Articular chondrocyte of knee joint (primary cell): ENCODE measurements at places on chromosomes 11 and 22. TPM values are rescaled to one million over a fixed set of nuclear protein-coding genes. Genes with fewer than 3 reads are reported as not detected.

The RASGRP2 gene
- 0.13 TPM in 1 of 2 replicates, not detected in the other for total RNA-seq

The C11orf58 gene
- total RNA-seq = 170 and 176 TPM in 2 replicates

The SIK3 gene
- total RNA-seq = 31.0 and 34.8 TPM in 2 replicates

The SCO2 gene
- 2.5 TPM in 2 replicates for total RNA-seq

The FOLH1 gene
- total RNA-seq = not detected in 2 replicates

The MMP12 gene
- total RNA-seq = 0.11 and 0.26 TPM in 2 replicates

The UEVLD gene
- total RNA-seq = 29.5 and 32.9 TPM in 2 replicates

The CHST1 gene
- total RNA-seq = 0.13 and 1.4 TPM in 2 replicates

The C11orf97 gene
- not detected in 2 replicates for total RNA-seq

The OR51I1 gene
- 0.22 TPM in 1 of 2 replicates, not detected in the other for total RNA-seq

The MAPK1 gene
- 62.1 and 76.5 TPM in 2 replicates for total RNA-seq

The IGLL5 gene
- total RNA-seq = not detected in 2 replicates

The PLAAT2 gene
- total RNA-seq = not detected in 2 replicates

The ASRGL1 gene
- total RNA-seq = 0.65 and 1.9 TPM in 2 replicates

The KCNK4 gene
- 0.11 TPM in 1 of 2 replicates, not detected in the other for total RNA-seq

The TECTA gene
- total RNA-seq = 0.86 and 1.3 TPM in 2 replicates

The ANO5 gene
- 0.11 TPM in 1 of 2 replicates, not detected in the other for total RNA-seq

The ZBTB44 gene
- 46.9 and 52.4 TPM in 2 replicates for total RNA-seq

The FAM181B gene
- total RNA-seq = under 0.01 TPM in 1 of 2 replicates, not detected in the other

The APLNR gene
- not detected in 2 replicates for total RNA-seq

The TMEM45B gene
- total RNA-seq = not detected in 2 replicates

The MPPED2 gene
- 3.4 and 5.4 TPM in 2 replicates for total RNA-seq

The IGSF9B gene
- total RNA-seq = 7.1 TPM in 2 replicates

The SHANK3 gene
- 0.39 and 0.54 TPM in 2 replicates for total RNA-seq

The MRPL11 gene
- 36.5 and 45.6 TPM in 2 replicates for total RNA-seq

The SCN4B gene
- total RNA-seq = 0.32 and 0.52 TPM in 2 replicates

The SEPTIN3 gene
- total RNA-seq = under 0.01 and 0.22 TPM in 2 replicates

The NCR3LG1 gene
- total RNA-seq = 6.4 and 14.4 TPM in 2 replicates

The TEX12 gene
- total RNA-seq = 0.54 and 0.65 TPM in 2 replicates

The HEPHL1 gene
- total RNA-seq = not detected in 2 replicates

The YPEL1 gene
- 1.9 and 2.0 TPM in 2 replicates for total RNA-seq

The DNAJB7 gene
- 0.11 TPM in 1 of 2 replicates, not detected in the other for total RNA-seq

The APOBEC3A gene
- not detected in 2 replicates for total RNA-seq
